CD8-positive, alpha-beta memory T cell (primary cell): ENCODE measurements at places on chromosomes 6 and 20.
A peak's percentile ranks its signal among the peaks of the same experiment; 100 is the strongest.

- no peak for DNase-seq
Observed at GRCh38 chr20:21156266-21156665, 30.4 kb downstream of the KIZ start.

DNA sequence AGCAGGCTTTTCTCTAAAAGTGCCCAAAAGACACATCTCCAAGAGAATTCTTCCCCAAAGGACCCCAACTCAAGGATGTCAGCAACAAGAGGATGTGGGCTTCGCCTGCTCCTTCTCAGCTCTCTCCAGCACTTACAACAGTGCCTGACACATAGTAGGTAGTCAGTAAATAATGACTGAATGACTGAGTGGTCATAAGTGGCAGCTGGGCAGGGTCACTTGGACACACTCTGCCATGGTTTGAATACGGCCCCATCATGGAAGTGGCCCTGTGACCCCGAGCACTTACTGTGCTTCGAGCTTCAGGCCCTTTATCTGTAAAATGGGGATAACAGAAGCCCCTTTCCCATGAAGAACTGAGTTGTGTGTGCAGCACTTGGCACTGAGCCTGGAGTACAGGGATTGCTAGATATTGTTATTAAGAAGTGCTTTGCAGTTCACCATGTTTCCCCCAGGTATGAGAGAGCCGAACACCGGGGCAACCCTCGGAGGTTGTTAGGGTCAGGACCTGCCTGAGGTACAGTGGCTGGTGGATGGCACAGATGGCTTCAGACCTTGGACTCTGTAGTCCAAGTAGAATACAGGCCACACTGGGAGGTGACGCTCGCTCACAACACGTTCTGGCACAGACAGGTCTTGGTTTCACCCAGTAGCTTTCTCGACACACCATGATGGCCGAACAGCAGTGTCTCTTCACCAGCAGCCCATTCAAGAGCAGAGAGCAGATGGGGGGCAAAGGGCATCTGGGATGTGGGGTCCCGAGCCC lies 56.0 kb downstream of the NOL4L start:
- no peak for DNase-seq

- no peak for DNase-seq
Observed at GRCh38 chr6:137693711-137694110, 173.3 kb upstream of the TNFAIP3 start.

GRCh38 chr20:1206366-1207148 lies 3.3 kb downstream of the C20orf202 start:
- no peak for DNase-seq

- DNase-seq: no peak
Observed at GRCh38 chr20:53170196-53170595, 198.0 kb downstream of the TSHZ2 start.

GRCh38 chr20:50758469-50758868 lies 27.1 kb downstream of the PARD6B start:
- DNase-seq: no peak

GRCh38 chr6:129393654-129394053 lies 316.3 kb downstream of the ARHGAP18 start:
- DNase-seq: no peak

DNA sequence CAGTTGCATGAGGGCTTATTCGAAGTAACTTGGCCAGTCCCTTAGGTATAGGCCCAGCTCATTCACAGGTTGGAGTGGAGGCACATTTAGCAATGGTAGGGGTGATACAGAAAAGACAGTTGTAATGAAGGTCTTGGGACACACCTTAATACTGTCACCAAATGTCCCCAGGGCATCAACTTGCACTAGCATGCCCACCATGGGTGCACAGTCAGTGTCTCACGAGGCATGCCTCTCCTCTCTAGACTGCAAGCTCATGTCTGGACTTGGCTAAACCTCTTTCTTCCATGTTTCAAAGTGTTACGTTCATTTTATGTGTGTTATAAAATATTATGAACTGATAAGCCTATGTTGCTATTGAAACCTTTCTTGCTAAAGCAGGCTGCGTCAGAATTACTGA lies 124.0 kb upstream of the ECI2 start:
- no peak for DNase-seq

GRCh38 chr6:112289038-112289566 lies 34.7 kb upstream of the LAMA4 start:
- DNase-seq: no peak

DNA sequence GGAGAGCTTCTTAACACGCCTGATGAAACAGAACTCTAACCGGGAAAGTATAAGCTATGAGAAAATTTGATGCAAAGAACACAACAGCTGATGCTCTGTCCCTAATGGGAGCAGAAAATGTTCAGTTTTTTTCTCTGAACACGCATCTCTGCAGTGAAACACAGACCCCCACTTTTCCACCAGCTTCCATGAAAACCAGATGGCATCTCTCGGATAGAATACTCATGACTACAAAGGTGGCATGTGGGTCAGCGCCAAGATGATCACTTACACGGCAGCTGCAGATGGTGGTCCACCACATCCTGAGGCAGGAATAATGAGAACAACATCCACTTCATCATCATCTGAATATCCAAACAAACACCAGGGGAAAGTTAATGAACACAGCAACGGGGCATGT lies 85.2 kb upstream of the CNR1 start:
- no peak for DNase-seq

GRCh38 chr6:70901324-70901723 lies 55.5 kb downstream of the B3GAT2 start:
- DNase-seq: no peak

- DNase-seq: no peak
Observed at GRCh38 chr20:24673678-24674570, 204.5 kb downstream of the SYNDIG1 start.

GRCh38 chr20:55800552-55801245 lies 204.6 kb downstream of the CBLN4 start:
- DNase-seq: no peak

- DNase-seq: peak; percentile 72
Observed at GRCh38 chr6:112027942-112028674, 25.8 kb upstream of the CCN6 start.

DNA sequence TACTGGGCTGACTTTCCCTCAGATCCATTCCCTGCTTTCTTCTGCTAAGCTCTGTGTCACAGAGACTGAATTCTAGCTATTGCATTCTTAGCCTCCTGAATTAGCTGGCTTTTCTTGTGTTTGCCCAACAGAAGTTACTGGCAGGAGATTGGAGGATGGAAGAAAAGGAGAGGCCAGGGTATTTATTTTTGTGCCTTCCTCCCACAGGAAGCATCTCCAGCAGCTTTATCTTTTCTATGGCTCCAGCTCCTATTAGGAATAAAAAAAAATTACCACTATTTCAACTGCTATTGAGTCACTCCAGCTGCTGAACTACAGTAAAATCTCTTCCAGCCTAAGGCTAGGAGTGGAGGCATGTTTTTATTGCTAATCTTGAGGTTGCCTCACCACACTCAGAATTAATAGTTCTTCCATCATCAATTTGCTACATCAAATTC lies 492.4 kb downstream of the RFPL4B start:
- no peak for DNase-seq

- DNase-seq: no peak
Observed at GRCh38 chr20:9300080-9300479, 214.3 kb upstream of the LAMP5 start.

DNA sequence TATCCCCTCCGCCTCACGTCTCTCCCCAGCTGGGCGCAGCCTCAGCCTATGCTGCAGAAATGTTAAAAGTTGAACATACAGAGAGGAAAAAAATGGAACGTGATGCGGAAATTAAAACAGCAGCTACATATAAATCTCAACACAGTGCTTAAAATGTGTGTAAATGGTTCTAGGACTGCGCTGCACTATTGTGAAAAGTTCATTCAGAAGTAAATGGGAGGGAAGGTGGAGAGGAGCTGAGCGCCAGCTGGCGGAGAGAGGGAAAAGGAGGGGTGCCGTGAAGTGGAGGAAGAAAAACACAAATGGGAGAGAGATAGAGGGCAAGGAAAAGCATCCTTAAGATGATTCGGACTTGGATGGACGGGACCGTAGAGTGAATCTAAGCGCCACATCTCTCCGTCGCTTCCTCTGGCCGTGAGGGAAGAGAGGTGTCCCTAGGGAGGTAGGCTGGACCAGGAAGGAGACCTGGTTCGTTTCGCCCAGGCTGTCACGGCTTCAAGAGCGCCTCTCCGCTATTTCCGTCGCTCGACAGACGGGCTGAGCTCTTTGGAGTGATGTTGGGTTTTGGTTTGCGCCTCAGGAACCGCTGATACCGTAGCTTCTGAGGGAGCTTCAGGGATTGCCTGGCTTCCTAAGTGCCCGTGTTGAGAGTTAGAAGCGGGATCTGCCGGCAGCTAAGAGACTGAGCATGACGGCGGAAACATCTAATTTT lies 113.7 kb downstream of the TRIM27 start:
- DNase-seq: no peak

- DNase-seq: no peak
Observed at GRCh38 chr6:92944132-92944531, 475.2 kb downstream of the EPHA7 start.

GRCh38 chr6:50128420-50129005 lies 78.8 kb upstream of the DEFB112 start:
- DNase-seq: no peak

- peak; percentile 8 for DNase-seq
Observed at GRCh38 chr6:130229645-130230044, 6.9 kb upstream of the SAMD3 start.

DNA sequence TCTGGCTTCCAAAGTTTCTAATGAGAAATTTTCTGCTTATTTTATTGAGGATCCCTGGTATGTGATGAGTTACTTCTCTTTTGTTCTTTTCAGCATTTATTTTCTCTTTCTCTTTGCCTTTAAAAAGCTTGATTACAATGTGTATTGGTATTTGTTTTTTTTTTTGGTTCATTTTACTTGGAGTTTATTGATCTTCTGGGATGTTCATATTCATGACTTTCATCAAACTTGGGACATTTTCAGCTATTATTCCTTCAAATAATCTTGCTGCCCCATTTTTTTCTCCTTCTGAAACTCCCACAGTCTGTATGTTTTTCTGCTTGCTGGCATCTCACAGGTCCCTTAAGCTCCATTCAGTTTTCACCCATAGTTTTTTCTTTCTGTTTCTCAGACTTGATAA lies 102.4 kb downstream of the PRDM13 start:
- DNase-seq: no peak

DNA sequence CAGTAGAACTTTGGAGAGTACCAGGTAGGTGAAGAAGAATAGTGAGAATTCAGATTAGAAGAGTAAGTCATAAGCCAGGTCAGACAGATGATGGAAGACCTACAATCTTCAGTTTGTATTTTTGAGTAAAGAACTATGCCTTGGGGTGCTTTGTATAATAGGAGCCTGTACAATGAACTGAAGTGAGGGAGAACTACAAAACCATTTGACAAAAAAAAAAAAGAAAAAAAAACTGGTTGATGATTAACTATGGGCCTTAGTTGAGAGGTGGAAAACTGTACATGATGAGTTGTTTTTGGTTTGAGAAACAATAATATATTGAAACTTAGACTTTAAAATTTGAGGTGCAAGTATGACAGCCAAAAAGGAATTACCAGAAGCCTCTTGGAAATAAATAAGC lies 25.7 kb downstream of the VTA1 start:
- DNase-seq: no peak

DNA sequence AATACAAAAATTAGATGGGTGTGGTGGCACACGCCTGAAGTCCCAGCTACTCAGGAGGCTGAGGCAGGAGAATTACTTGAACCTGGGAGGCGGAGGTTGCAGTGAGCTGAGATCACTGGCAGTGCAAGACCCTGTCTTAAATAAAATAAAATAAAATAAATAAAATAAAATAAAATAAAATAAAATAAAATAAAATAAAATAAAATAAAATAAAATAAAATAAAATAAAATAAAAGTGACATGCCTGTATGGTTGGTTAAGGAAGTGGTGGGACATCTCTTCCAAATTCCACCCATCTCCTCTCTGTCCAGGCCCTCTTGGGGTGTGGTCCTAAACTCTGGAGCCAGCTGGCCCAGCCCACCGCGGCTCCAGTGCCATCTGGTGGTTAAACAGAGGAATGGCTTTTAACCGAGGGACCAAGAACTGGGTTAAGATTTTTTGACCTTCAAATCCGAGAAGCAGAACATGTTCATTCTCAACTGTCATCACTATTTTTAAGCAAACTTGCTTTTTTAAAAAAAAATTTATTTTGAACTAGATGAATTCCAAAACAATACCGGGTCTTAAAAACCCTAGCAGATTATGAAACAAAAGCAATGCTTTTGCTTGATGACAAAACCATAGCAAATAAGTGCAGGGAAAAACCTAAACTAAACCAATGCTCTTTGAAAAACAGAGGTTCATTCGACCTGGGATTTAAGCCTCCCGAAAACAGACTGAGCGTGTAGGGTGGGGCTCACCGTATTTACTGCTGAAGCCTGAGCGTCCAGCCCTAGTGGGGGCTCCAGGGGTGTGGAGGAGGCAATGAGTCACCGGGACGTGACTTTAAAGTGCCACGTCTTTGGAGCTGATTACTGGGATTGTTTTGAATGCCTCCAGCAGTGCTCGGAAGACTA lies 68.8 kb downstream of the CDC5L start:
- DNase-seq: peak; percentile 26

GRCh38 chr6:25142506-25142905 lies 136.7 kb upstream of the CARMIL1 start:
- DNase-seq: no peak

DNA sequence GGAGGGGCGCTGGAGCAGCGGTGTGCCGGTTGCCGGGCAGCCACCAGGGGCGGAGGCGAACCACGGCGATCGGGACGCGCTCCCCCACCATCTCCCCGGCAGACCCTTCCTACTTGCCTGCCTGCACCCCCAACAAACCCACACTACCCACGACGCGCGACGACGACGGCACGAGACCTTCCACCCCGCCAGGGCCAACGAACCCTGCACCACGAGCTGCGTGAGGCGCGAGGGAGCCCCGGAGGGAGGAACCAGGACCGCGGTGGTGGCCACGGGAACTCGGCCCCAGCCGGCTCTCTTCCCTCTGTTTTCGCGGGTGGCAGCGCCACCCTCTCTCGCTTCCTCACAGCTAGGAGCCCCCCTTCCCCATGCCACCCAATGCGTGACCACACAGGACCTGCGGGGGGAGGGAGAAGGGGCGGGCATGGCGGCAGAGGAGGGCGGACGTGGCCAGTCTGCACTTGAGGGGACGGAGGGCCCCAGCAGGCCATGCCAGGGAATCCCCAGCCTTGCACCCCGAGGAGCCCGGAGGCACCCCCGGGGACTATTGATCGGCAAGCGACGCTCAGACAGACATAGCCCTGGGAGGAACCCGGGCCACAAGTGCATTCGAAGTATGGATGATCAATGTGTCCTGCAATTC lies 1516.4 kb upstream of the DEFB115 start:
- no peak for DNase-seq

GRCh38 chr20:15375836-15376235 lies 1038.4 kb upstream of the FLRT3 start:
- DNase-seq: no peak

- DNase-seq: no peak
Observed at GRCh38 chr20:32034581-32035425, 17.2 kb upstream of the HCK start.

GRCh38 chr6:135798751-135799515 lies 52.6 kb upstream of the PDE7B start:
- no peak for DNase-seq

DNA sequence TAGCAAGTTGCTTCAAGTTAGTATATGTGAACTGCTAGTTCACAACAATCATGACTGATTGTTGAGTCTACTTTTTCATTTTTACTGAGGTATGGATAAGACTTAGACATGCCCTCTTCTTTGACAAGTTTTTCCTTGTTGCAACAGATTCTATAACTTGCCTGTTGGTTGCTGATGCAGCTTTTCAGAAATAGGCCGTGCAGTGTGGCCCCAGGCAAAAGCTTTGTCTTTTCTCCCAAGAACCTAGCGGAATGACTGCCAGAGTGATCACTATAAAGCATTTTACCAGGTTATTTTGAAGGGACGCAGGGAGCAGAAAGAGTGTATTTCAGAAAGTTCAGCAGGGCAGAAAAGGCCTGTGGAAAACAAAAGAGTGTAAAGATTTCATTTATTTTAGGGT lies 16.0 kb downstream of the HECA start:
- DNase-seq: no peak

GRCh38 chr6:37705239-37706051 lies 7.8 kb upstream of the MDGA1 start:
- DNase-seq: peak; percentile 75
